ENCODE measurements at places on chromosomes 7 and 10.

DNA sequence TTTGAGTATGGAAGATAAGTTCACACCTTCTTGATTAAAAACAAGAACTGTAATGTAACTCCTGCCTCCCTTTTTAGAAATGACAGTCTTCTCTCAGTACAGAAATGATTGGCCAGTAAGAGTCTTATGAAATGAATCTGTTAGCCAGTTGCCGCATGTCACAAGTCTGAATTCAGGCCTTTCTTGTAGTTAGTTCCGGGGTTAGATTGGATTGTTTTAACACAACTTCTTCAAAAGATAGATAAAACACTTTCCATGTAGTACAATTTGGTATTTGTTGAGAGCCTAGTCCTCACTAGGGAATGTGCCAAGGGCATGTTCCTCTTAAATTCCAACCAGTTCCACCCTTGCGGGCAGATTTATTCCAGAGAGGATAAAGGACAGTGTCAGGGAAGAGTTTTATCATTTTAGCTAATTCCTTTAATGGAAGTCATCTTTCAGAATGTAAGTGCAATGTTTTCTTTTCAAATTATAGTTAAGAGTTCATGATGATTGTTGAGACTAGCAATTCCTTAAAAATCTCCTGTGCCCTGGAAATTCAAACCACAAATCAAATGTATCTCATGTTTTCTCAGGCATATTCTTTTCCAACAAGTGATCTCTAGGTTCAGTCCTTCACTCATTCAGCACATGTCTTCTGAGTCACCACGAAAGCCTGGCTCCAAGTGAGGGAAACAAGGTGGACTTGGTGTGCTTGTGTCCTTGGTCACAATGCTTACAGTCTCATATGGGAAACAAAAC is 4.1 kb downstream of the FHIP2A start:
- no peak for DNase-seq

DNA sequence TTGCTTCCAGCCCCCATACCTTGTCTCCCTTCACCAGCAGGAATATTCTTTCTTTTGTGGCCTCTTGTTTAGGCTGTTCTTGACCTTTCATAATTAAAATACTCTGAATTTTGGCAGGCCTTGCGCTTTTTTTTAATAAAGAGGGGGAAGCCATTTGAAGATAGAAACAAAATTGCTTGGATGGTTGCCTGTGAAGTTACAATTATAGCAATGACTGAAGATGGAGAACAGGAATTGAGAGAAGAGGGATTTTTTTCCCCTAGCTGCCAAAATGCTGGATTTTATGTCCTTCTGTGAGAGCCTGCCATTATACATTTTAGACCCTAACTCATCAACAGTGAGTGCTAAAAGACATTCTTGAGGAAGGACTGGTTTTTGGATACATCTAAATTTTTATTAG is 24.8 kb downstream of the FGFBP3 start:
- no peak for DNase-seq

DNA sequence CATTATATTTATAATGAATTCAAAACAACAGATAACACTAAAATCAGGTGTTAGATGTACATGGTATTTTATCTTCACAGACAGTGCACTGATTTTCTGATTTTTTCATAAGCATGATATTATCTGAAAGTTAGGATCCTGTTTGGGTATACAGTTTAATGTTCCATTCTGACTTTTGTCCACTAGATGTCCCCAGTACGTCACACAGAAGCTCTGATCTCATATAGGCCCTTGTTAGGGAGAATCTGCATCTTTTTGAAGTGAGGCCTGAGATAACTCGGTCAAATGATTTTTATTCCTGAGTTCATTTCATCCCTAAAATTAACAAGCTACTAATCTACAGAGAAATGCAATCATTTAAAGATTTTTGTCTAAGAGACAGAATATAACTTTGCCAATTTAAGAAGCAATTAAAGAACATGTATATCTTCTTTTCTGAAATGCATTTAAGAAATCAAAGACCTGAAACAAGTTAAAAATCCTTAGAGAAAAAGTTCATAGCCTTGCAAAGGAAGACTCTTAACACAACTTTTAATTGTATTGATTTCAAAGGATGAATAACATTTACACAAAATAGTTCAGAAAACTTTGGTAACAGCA is 72.0 kb upstream of the TES start:
- no peak for DNase-seq

- DNase-seq: no peak
Observed at GRCh38 chr7:48112401-48113165, 23.5 kb downstream of the UPP1 start.

GRCh38 chr7:65304175-65304574 is 69.5 kb upstream of the ZNF92 start:
- no peak for DNase-seq

- no peak for DNase-seq
Observed at GRCh38 chr7:70352906-70353305, 754.6 kb downstream of the AUTS2 start.

GRCh38 chr7:36962367-36962766 is 238.1 kb upstream of the AOAH start:
- DNase-seq: no peak

Data from T-helper 22 cell (primary cell).